DMS79 (cell line): ENCODE measurements at places on chromosomes 16 and 17.
A peak's percentile ranks its signal among the peaks of the same experiment; 100 is the strongest.

DNA sequence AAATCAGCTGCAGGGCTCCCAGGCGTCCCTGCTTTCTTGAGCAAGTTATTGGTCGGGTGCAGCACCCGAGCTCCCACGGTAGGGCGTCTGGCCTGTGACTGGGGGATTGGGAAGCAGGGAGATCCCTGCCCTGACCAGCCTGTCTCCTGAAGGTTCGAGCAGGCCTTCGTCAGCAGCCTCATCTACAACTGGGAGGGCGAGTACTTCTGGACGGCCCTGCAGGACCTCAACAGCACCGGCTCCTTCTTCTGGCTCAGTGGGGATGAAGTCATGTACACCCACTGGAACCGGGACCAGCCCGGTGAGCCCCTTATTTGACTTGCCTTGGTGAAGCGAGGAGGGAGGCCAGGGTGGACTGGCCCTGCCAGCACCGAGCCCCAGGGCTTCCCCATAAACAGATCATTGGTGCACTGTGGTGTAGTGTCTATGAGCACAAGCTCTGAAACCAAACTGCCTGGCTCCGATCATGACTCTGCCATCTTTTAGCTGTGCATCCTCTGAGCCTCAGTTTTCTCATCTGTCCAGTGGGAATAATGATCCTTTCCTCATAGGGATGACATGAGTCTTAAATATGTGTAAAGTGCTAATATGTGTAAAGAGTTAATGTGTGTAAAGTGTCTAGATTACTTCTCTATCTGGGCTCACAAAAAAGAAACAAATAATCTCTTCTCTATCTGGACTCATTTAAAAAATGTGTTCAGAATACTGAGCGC lies 48.9 kb downstream of the MRC2 start:
- no peak for DNase-seq

GRCh38 chr16:64361753-64362152 lies 760.1 kb downstream of the CDH11 start:
- no peak for DNase-seq

DNA sequence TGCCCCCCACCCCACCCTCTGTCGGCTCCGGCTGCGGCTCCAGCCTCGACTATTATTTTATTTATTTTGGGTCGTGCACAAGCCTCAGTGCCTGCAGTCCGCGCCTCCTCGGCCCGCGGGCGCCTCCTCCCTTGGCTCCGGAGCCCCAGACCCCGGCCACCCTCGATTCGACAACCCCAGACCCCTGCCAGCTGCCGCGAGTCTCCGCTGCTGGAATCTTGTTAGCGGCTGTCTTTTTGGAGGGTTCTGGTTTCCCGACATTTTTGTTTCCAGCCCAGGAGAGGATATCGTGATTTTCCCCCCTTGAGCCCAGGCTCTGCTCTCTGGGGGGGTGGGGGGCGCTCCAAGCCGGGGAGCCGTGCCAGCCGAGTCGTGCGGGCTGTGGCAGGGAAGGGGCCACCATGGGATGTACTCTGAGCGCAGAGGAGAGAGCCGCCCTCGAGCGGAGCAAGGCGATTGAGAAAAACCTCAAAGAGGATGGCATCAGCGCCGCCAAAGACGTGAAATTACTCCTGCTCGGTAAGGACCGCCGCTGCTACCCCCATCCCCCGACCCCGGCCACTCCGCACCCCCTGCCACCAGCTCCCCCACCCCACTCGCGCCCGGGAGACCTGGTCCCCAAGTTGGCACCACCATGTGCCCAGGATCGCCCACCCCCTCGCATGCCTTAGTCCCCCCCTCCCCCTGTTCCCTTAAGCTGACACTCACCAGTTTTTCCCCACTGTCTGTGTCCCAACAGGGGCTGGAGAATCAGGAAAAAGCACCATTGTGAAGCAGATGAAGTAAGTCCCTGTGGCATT lies 746 bp downstream of the GNAO1 start:
- no peak for DNase-seq

GRCh38 chr17:28227316-28228108 lies 91.5 kb upstream of the TMEM97 start:
- peak; percentile 94 for DNase-seq

DNA sequence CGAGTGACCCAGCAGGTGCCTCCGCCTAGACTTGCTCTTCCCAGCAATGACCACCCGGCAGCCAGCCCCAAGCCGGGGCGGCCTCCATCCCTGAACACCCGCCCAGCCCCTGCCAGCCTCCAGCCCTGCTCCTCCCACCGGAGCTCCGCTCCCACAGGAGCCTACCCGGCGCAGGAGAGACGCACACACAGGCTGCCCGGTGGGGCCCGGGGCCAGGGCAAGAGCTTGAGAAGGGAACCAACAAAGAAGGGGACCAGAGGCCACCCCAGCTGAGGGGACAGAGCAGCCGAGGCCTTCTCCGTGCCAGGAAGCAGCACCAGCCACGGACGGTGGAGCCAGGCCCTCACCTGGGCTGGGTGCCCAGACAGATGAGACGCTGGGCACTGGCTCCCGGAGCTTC lies 13.8 kb downstream of the PKD1 start:
- no peak for DNase-seq

- DNase-seq = no peak
These were observed 7.2 kb upstream of the RFWD3 start for GRCh38 chr16:74673876-74674275.

DNA sequence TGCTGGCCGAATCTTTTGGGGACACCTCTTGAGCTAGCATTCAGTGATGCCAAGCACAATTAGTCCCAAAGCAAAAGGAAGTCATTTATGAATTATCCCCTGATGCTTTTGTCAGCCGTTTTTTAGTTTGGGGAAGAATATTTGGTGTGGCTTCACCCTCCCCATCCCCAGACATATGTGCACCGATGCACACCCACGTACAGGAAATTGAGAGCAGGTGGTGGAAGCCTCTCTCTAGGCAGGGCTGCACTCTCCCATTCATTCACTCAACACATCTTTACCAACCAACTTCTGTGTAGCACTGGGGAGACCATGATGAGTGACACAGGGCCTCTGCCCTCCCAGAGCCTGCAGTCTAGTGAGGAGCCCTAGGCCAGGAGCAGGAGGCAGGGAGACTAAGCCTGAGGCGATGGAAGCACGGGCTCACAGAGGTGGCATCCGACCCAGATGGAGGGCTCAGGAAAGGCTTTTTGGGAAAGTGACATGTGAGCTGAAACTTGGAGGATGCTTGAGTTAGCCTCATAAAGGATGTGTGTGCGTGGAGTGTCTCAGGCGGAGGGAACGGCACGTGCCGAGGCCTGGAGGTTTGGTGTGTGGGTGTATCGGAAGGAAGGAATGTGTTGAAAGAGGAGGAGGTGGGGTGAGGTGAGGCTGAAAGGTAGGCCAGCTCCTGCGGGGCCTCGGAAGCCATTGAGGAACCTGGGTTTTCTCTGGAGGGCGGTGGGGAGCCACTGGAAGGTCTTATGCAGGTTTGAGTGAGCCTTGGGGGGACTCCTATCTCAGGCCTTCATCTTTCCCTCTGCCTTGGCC lies 43.8 kb downstream of the PSME3IP1 start:
- DNase-seq = no peak

DNA sequence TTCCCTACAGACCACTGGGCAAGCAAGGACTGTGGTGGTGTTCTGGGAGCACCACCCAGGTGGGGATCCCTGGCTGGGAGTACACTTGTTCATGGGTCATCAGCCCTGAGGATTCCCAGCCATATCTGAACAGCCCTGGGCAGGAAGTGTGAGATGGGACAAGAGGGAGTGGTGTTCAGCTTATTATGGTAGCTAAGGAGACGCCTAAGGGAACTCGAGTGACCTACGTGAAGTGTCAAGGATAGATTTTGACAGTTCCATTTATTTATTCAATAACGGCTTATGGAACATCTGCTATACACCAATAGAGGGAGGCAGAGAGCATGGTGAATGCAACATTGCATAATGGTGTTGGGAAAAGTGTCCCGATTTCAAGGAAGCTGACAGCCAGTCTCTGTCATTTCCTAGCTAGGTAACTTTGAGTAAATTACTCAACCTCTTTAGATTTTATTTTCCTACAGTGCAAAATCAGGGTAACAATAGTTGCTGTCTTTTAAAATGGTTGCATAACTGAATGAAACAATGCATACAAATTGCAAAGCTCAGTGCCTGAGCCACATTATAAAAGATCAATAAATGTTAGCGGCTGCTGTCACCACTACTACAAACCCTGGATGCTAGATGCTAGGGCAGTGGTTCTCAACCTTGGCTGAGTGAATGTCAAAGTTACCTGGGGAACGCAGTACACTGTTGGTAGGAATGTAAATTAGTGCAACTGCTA lies 534.1 kb downstream of the GRIN2A start:
- DNase-seq = no peak
